ENCODE measurements at places on chromosomes 3 and 15.

- no peak for DNase-seq
Measured at GRCh38 chr3:111229301-111229700, 157.7 kb downstream of the NECTIN3 start.

- peak; percentile 63 for DNase-seq
Measured at GRCh38 chr15:34366271-34367065, 528 bp downstream of the LPCAT4 start.

DNA sequence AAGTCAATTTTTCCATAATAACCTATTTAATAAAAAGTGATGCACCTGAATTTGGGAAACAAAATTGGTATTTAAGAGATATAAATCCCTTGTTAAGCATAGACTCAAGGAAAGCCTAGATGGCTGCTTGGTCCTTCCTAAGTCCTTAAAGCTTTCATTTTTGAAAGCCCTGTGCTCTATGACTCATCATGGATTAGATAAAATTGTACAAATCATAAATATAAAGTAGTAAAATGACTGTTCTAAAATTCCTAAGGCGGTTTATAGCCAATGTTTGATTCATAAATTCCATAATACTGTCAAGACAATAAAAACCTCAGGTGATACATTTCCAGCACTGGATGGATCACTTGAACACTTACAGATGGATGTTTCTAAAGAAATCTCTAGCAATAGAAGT lies 730.8 kb upstream of the EPHA6 start:
- DNase-seq = no peak

DNA sequence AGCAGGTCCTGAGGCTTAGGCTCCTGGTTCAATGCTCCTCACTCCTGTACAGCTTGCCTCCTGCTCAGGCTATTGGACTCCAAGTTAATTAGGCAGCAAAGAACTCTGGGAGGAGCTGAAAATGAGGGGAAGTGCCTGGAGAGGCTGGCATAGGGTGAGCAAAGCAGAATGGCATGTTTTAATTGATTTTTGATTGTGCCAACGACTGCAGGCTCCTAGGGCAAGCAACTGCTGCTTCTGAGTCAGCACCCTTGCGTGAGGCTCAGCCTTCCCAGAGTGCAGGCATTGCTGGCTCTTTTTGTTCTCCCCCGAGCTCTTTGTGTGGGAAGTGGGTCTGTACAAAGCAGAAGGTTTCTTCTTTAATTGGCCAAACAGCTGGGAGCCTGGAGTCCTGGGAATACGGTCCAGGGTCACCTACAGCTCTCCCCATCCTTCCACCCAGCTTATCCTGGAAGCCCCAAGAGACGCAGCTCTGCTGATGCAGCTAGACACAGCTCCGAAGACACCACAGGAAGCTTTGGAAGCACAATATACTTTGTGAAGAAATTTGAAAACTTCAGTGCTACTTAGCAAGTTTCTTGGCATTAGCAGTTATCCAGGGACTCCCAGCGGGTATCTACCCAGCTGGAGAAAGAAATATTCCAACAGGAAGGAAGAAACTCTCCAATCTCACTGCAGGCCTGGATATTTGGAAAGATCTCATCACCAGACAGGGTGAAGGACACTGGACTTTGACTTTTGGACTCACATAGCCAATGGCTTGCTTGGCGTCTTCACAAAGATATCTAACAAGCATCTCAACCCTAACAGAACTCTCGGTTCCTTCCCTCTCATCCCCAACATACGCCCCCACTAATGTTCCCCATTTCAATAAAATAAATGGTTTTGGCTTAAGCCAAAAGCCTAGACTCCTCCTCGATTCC lies 76.8 kb downstream of the BDH1 start:
- DNase-seq = no peak

GRCh38 chr3:139935866-139936817 lies 1.2 kb downstream of the CLSTN2 start:
- DNase-seq = no peak

DNA sequence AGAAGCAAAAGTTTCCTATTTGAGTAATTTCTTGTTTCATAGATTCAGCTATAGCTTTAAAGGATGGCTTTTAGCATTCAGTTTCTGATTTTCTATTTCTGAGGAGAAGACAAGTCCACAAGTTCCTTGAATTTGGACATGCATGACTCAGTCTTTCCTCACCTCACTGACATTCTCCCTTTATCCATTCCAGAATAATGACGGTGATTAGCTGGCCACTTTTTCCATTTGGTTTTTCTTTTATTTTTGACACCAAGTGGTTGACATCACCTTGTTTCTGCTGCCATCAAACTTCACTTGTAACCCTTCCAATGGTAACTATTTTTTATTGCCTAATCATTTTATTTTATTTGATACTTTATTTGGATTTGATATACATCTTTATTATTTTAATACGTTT lies 404.4 kb upstream of the KCNMB2 start:
- DNase-seq = no peak

GRCh38 chr15:63449731-63450130 lies 54.7 kb upstream of the USP3 start:
- DNase-seq = no peak

- no peak for DNase-seq
Measured at GRCh38 chr15:65333856-65334255, 29.4 kb downstream of the RNU5B-1 start.

- DNase-seq = peak; percentile 45
Measured at GRCh38 chr3:112132975-112133448, at the start of gene GCSAM. Gene GCSAM, minus strand, starts transcription at chr3:112133248. Its CDS starts 128 bp downstream, at chr3:112133120.

DNA sequence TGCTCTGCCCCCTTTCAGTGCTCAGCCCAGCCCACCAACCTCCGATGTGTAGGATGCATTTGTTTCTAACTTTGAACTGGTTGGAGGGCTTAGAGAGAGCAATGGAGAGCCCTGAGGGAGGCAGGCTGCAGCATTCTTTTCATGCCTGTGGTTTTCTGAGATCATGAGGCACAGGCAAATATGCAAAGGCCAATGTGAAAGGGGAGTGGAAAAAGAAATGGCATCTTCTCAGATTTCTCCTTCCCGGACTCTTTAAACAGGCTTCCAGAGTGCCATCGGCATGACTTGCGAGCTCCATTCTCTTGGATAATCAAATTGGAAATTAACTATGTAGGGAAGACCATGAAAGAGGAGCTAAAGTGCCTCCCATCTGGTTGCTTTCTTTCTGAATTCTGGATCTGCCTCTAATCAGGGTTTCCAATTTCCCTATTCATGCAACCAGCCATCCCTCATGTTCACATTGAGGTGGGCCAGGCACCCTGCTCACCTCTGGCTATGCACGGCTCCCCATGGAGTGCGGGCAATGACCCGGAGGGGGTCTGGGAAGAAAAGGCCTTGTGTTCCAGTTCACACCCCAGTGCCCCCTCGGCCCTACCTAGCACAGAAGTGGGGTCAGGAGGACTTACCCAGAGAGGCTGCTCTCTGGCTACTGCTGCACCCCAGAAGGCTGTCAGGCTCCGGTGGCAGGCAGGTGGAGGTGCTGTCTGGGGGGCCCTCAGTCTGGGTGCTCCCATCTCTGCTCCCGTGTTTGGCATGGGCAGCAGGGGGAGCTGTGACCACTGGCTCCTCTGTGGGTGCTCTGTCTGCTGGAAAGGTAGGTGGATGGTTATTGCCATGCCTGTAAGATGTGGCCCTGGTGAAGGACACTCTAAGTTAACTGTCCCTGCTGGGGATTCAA lies 16.1 kb downstream of the AMOTL2 start:
- DNase-seq = peak; percentile 32

DNA sequence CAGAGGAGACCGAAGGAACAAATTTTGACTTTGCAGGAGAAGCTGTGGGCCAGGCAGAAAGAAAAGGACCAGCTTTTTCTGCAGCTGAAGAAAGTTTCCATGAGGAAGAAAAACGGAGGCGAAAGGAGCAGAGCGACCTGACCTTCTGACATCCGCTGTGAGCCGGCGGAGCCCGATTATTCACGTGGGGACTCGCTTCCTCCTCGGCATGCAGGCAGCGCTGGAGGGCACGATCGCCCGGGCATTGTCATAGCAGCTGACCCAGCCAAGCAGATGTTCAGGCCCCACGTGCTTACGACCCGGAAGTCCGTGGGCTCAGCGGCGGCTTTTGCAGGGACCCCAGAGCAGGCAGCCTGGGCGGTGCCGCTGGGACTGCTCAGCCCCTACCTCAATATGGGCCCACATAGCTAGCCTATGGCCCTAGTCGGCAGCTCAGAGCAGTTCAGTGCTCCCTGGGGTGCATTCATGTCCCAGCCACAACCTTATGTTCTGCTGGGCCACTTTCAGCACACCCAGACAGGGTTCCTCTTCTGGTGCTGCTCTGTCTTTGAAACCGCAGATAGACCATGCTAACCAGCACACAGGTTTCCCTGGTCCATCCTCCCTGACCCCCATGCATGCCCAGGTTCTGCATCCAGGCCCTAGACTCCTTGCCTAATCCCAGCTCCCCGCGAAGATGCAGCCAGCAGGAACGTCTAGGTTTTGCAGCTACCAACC lies 10.5 kb upstream of the EIF4A2 start:
- peak; percentile 50 for DNase-seq

DNA sequence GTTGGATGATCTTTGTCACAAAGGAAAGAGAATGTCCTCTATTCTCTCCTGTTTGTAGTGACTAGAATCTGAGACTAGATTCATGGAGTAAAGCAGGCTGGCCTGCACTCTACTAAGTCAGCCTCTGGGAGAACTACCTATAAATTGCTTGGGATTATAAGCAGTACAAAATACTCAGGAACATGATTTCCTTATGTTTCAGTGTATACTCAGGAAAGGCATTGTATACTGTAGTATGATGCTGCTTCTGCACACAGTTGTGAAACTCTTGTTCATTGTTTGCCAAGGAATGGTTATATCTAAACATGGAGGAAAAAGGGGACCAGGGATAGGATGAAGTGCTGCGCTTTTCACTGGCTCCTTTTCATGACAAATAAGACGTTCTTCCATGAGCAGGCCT lies 49.2 kb downstream of the OXSR1 start:
- DNase-seq = no peak

DNA sequence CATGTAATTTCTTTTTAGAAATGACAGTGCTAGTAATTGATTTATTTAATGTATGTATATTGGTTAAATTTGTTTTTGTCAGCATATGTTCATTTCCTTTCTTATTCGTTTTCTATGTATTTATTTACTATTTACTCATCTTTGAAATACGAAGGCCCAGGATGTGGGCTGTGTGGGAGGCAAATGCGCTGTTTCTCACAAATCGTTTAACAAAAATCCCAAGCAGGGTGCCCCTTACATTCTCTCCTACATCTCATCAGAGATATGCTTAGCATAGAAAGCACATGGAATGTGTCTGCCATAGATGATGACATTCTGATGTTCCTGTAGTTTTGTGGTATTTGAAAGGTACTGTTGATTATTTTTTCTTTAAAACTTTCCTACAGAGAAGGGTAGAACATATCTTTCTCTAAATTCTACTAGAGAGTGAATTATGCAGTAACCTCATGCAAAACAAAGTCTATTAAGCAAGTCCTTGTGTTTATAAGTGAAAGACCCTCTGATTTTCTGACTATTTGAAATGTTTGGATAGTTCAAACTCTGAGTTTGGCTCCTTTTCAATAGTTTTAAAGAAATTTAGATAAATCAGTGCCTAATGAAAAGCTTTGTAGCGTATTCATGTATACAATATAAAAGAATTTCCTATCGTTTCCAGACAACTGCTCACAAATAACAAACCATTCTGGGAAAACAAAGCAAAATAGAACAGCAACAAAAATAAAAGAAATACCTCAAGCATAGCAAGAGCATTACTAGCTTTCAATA lies 111.1 kb upstream of the VGLL3 start:
- no peak for DNase-seq

- no peak for DNase-seq
Measured at GRCh38 chr15:45118996-45119395, 4.9 kb downstream of the DUOXA2 start.

DNA sequence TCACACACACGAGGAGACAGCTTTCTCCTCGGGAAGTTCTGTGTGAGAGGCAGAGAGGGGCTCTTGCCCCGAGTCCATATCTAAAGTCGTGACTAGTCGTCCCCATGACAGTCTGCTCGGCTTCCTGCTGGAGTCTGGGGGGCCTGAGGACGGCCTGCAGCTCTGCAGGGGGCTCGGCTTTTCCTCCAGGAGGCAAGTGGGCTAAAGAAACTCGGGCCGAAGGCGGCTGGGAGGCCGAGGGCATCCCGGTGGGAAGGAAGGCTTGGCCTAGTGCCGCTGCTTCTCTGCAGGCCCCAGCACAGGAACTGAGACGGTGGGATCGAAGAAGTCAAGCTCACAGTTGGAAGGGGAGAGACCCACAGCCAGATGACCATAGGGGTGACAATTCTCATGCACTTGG lies 25.4 kb upstream of the PIGZ start:
- no peak for DNase-seq

DNA sequence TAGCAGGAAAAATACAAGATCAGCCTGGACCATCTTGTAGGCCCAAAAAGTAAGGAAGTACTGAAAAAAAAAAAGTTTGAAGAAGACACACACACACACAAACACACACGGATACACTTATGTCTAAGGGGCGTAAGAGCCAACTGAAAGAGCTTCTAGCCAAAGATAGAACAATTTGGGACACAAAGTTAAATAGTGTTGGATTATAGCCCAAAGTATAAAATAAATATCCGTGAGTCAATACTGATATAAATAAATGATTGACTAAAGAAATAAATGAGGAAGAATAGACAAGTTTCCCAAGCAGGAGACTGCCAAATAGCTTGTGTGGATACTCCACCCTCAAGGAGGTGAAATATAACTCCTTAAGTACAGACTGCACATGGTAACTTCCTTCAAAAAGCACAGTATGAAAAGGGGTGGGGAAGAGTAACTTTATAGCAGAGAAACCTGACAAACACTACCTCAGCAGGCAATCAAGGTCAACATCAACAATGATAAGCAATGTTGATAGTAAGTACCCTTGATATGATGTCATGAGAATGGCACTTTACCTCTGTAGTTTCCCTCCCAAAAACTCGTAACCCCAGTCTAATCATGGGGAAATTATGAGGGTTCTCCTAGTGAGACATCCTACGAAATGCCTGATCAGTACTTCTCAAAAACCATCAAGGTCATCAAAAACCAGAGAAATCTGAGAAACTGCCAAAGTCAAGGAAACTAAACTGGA lies 187.3 kb upstream of the ATP11B start:
- DNase-seq = no peak

GRCh38 chr3:193822492-193823212 lies 229.6 kb downstream of the OPA1 start:
- no peak for DNase-seq

Measured in CD4-positive, alpha-beta T cell (primary cell).